Esophagus muscularis mucosa (tissue), 4 donors: ENCODE measurements at places on chromosomes 16 and 17. TPM values are rescaled to one million over a fixed set of nuclear protein-coding genes. Genes with fewer than 3 reads are reported as not detected.

The CDT1 gene
- total RNA-seq, result 0.34 TPM

The GP1BA gene
- total RNA-seq, result not detected

The PLEKHH3 gene
- total RNA-seq, result 41.2 TPM

The CCL18 gene
- 16.7 TPM for total RNA-seq

The ABI3 gene
- total RNA-seq, result 3.3 TPM

- no peak overlapping the region for H3K27ac ChIP-seq
- DNase-seq, result no peak
- H3K27me3 ChIP-seq, result no peaks in the 10 kb centered on the region
- H3K4me1 ChIP-seq, result no peaks in the 10 kb centered on the region
- H3K4me3 ChIP-seq, result no peak overlapping the region
Measured at GRCh38 chr16:9185381-9185780, 93.9 kb downstream of the HAPSTR1 start.

GRCh38 chr17:77461277-77462057 lies 320.7 kb downstream of the SEC14L1 start:
- H3K4me1 ChIP-seq, result peaks cover 100% of the 10 kb centered on the region
- DNase-seq, result no peak
- peak overlapping the region; percentile 61 for H3K27ac ChIP-seq
- H3K27me3 ChIP-seq, result no peaks in the 10 kb centered on the region
- H3K36me3 ChIP-seq, result no peaks in the 10 kb centered on the region

- no peak overlapping the region for H3K27ac ChIP-seq
- DNase-seq, result no peak
- no peaks in the 10 kb centered on the region for H3K27me3 ChIP-seq
Measured at GRCh38 chr16:67663151-67663876, 2.6 kb downstream of the PARD6A start.

DNA sequence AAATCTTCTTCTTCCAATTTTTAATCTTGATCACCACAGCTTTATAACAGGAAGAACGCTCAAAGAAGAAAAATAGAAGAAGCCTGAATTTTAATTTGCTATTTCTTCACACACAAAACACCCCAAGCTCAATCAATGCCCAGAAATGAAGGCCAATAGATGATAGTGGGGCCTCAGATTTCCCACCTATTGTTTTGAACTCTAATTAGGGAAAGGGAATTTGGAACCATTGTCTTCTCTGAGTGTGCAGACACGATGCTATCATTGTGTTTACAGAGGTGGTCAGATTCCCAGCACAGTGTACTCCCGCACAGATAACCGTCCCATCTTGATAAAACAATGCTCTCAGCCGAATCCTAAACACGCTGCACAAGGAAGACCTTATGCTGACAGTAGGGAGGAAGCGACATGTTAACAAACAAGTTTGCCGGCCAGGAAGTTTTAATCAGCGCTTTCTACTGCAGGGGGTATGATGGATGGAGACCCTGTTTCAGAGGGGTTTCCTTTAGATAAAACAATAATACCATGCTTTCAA lies 684.7 kb downstream of the MAF start:
- no peak for DNase-seq
- H3K4me3 ChIP-seq, result no peak overlapping the region
- H3K36me3 ChIP-seq, result no peaks in the 10 kb centered on the region
- no peaks in the 10 kb centered on the region for H3K4me1 ChIP-seq

DNA sequence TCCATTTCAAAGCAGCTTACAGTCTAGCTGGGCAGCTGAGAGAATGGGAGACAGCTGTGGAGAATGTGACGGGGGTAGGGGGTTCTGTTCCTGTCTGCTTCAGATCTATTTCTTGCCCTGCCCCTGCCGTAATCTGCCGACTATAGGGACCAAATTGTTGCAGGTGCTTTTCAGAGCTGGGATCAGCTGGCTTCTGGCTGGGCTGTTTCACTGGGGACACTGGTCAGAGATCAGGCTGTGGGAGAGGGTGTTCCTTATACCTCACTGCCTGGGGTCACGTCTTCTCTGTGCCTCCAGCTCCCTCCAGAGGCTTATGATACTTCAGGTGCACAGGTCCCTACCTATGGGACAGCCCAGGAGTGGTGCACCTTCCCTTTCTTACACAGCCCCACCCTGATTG lies 514.9 kb upstream of the GOT2 start:
- H3K4me3 ChIP-seq, result no peak overlapping the region
- H3K27me3 ChIP-seq, result no peaks in the 10 kb centered on the region
- H3K4me1 ChIP-seq, result no peaks in the 10 kb centered on the region
- no peak for DNase-seq

DNA sequence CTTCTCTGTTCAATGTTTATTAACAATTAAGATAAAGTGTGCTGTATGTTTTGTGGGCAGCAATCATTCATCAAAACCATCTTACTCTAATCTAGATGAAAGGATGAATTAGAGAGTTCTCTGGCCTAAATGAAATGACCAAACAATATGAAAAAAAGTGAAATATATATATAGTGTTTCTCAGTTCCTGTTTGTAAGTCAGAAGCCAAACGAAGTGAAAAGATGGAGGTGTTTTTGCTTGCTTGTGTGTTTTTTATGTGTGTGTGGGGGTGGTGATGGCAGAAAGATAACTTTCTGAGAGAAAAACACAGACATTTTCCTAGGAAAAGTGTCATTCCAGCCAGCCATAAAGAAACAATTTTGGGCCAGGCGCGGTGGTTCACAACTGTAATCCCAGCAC lies 138.6 kb downstream of the CDH8 start:
- no peaks in the 10 kb centered on the region for H3K36me3 ChIP-seq
- no peaks in the 10 kb centered on the region for H3K4me1 ChIP-seq
- no peaks in the 10 kb centered on the region for H3K27me3 ChIP-seq
- no peak overlapping the region for H3K27ac ChIP-seq
- no peak for DNase-seq

DNA sequence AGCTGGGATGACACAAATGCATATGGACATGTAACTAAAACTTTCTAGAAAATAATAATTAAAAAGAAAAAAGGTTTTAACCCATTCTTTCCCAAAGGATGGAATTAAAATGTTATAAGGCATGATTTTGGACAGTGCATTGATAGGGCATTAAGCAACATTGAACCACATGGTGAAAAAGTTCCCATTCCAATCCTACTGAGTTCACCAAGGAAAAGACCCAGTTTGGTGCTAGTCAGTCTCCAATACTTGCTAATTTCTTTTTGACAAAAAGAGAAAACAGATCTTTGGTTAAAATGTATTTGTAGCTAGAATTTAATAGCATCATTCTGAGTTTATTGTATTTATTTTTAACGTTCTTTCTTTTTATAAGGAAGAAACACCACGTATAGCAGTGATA lies 28.1 kb downstream of the EMP2 start:
- no peak for DNase-seq
- peaks cover 43% of the 10 kb centered on the region for H3K4me1 ChIP-seq
- no peak overlapping the region for H3K27ac ChIP-seq
- H3K4me3 ChIP-seq, result no peak overlapping the region
- no peaks in the 10 kb centered on the region for H3K27me3 ChIP-seq
- H3K36me3 ChIP-seq, result peaks cover 23% of the 10 kb centered on the region

- H3K4me1 ChIP-seq, result no peaks in the 10 kb centered on the region
- H3K27me3 ChIP-seq, result no peaks in the 10 kb centered on the region
- peaks cover 96% of the 10 kb centered on the region for H3K36me3 ChIP-seq
- no peak overlapping the region for H3K4me3 ChIP-seq
- no peak overlapping the region for H3K27ac ChIP-seq
- no peak for DNase-seq
Measured at GRCh38 chr17:8234361-8235270, 13.2 kb downstream of the CTC1 start.

DNA sequence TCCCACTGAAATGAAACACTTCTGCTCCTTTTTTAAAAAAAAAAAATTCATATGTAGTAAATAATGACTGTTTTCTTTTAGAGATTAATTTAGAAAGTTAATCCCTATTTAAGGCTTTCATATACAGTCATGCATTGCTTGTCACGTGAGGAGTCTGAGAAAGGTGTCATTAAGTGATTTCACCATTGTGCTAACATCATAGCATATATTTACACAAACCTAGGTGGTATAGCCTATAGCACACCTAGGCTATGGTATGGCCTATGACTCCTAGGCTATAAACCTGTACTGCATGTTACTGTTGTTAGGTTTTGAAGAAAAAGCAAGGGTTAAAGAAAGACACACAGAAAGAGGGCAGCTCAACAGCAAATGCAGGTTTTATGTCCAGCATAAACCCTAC lies 13.7 kb downstream of the PPY start:
- H3K4me1 ChIP-seq, result peaks cover 11% of the 10 kb centered on the region
- no peak overlapping the region for H3K27ac ChIP-seq
- no peak for DNase-seq
- H3K4me3 ChIP-seq, result no peak overlapping the region
- no peaks in the 10 kb centered on the region for H3K36me3 ChIP-seq

GRCh38 chr16:10897134-10897533 lies 20.1 kb downstream of the CIITA start:
- H3K27ac ChIP-seq, result no peak overlapping the region
- H3K4me1 ChIP-seq, result no peaks in the 10 kb centered on the region
- H3K36me3 ChIP-seq, result no peaks in the 10 kb centered on the region
- H3K4me3 ChIP-seq, result no peak overlapping the region
- no peaks in the 10 kb centered on the region for H3K27me3 ChIP-seq

DNA sequence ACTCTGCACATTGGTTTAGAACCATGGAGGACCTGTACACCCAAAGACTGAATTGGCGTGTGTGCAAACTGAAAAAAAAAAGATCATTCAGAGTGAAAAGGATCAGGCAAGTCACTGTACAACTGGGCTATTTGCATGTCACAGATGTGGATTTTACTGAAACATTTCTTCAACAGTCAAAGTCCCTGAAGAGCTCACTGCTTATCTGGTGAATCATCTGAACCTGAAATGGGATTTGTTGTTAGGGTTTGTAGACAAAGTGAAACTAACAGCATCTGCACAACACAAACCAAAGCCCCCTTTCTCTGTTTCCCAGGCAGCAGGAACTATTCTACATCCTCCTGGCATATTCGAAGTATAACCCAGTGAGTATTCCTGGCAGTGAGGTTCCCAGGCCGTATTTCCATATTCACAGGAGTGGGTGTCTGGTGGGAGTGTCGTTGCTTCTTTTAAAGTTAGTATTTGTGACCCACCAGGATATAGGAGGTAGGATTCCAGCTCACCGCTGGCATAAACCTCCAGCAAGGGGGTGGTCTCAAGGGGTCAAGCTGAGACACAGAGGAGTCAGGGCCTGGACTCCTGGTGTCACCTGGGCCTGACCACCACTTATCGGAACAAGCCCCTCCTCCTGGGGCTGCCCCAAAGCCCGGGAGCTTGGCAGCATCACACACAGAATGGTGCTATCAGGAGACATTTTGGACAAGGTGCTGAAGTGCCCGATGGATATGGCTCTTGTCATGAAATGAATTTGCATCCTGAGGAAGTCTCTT lies 80.9 kb downstream of the GOSR1 start:
- no peaks in the 10 kb centered on the region for H3K27me3 ChIP-seq
- H3K4me1 ChIP-seq, result no peaks in the 10 kb centered on the region
- DNase-seq, result no peak
- no peaks in the 10 kb centered on the region for H3K36me3 ChIP-seq
- no peak overlapping the region for H3K27ac ChIP-seq
